ENCODE measurements at places on chromosomes 6 and 20.

DNA sequence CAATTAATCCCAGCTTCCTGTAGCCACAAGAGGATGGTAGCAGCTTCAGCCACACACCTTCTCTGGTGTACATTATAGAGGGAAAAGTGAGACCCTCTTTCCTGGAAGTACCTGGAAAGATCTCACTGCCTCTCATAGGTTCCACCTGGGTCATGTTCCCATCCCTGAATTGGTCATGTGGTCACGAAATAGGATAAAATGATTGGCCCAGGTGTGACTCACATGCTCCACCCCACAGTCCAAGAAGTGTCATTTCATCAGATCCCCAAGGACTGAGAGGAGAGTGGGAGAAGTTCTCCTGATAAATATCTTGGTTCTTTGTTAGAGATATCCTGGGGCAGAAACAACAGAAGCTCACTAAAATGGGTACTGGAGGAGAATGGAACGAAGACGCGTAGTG is 142.4 kb downstream of the QRSL1 start:
- H3K27ac ChIP-seq: no peak overlapping the region
- DNase-seq: no peak
- no peaks in the 10 kb centered on the region for H3K4me1 ChIP-seq
- no peak overlapping the region for H3K4me3 ChIP-seq

- no peaks in the 10 kb centered on the region for H3K4me1 ChIP-seq
- H3K36me3 ChIP-seq: no peaks in the 10 kb centered on the region
- no peak for DNase-seq
- H3K27me3 ChIP-seq: no peaks in the 10 kb centered on the region
- no peak overlapping the region for H3K4me3 ChIP-seq
- H3K27ac ChIP-seq: no peak overlapping the region
Measured at GRCh38 chr6:137852811-137853210, 14.2 kb upstream of the TNFAIP3 start.

DNA sequence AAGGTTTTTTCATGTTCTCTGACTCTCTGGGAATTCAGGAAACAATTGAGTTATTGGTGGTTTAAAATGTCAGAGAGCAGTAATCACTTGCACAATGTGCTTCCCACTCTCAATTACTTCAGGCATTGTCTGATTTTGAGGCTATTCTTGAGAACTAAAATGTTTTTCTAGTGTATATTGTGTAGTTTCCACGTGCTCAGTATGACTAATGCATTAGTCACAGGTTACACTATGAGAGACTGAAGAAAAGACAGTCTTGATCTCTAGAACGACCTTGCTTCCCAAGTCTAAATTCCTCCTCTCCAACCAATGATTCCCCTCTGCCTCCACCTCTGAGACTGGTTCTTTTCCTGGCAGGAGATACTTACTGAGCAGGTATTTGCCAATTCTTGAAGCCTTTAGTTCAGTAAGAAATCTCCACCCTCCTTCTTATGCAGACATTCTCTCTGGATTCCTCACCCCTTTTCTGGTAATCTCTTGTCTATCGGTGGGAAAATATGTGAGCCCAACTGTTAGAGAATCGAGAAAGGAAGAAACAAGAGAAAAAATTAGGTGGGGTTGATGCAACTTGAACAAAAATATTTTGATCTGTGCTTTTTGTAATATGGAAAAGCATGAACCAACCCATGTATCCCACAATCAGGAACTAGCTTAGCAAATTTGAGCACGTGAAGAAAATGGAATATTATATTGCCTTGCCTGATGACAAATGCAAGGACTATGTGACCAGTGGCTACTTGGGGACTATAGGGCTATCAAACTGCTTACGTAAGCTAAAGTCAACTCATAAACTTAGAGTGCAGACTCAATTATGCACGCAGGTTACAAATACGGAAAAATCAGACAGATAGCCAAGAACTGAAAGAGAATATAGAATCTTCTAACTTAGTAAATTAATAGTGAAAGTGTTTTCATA is 61.1 kb upstream of the SLC22A16 start:
- H3K27ac ChIP-seq: no peak overlapping the region
- peaks cover 6% of the 10 kb centered on the region for H3K4me1 ChIP-seq
- no peak for DNase-seq

GRCh38 chr6:21753241-21754108 is 159.9 kb downstream of the SOX4 start:
- H3K4me1 ChIP-seq: peaks cover 6% of the 10 kb centered on the region
- H3K27ac ChIP-seq: no peak overlapping the region
- no peaks in the 10 kb centered on the region for H3K27me3 ChIP-seq
- peaks cover 69% of the 10 kb centered on the region for H3K36me3 ChIP-seq
- H3K4me3 ChIP-seq: no peak overlapping the region

DNA sequence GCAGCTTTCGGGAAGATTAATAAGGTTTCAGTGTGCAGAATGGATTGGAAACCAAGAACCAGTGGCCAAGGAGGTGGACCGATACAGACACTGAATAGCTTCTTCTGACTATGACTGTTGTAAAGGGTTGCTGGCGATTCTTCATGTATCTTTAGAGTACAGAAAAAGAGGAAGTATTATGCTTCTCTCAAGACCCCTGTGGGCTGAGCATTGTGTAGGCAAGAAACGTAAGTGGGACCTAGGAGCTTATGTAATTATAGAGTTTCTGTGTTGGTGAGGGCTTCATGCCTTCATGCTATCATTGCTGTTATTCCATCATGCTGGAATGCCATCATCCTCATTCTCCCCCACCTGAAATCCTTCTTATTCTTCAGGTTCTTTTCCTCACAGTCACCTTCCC is 105.4 kb upstream of the AKIRIN2 start:
- no peaks in the 10 kb centered on the region for H3K36me3 ChIP-seq
- H3K4me3 ChIP-seq: no peak overlapping the region
- no peaks in the 10 kb centered on the region for H3K27me3 ChIP-seq
- no peak overlapping the region for H3K27ac ChIP-seq

DNA sequence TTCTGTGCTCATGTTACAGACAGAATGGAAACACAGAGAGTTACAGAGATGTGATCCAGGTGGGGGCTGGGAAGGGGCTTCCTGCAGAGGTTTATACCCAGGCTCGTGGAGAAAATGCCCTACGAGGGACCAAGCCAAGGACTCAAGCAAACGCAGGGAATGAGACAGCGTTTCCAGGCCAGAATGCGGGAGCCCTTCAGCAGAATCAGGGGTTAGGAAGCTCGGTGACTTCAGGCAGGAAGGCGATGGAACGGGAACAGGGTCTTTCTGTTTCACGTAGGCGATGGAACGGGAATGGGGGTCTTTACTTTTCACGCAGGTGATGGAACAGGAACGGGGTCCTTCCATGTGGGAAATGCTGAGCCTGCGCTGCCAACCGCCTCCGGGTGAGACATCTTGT is 82.6 kb downstream of the THBS2 start:
- no peaks in the 10 kb centered on the region for H3K27me3 ChIP-seq
- no peaks in the 10 kb centered on the region for H3K36me3 ChIP-seq
- peak; percentile 25 for DNase-seq
- no peaks in the 10 kb centered on the region for H3K4me1 ChIP-seq

GRCh38 chr20:8152183-8152582 is 20.1 kb downstream of the PLCB1 start:
- DNase-seq: no peak
- H3K4me1 ChIP-seq: no peaks in the 10 kb centered on the region
- H3K27ac ChIP-seq: no peak overlapping the region
- no peaks in the 10 kb centered on the region for H3K27me3 ChIP-seq
- H3K36me3 ChIP-seq: no peaks in the 10 kb centered on the region

DNA sequence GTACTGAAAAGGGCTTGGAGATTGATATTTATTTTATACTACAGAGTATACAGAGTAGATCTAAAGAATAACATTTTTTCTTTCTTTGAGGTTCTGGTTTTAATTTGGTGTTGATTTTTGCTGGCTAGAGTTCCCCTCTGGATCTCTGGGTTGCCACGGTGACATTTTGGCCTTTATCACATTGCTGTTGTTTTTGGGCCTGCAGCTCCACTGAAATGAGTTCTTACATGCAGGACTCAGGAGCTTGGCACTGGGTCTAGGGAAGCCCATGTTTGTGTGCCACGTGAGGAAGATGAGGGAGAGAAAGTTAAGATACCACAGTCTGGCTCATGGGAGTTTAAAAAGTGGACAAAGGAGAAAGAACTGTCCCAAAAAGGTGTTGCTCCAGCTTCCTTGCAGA is 7.4 kb upstream of the TFAP2C start:
- H3K27ac ChIP-seq: no peak overlapping the region
- H3K4me1 ChIP-seq: peaks cover under 1% of the 10 kb centered on the region
- peaks cover 28% of the 10 kb centered on the region for H3K27me3 ChIP-seq
- no peak overlapping the region for H3K4me3 ChIP-seq
- DNase-seq: no peak

GRCh38 chr6:45704056-45704800 is 311.4 kb downstream of the CLIC5 start:
- no peak overlapping the region for H3K27ac ChIP-seq
- H3K4me3 ChIP-seq: no peak overlapping the region
- no peaks in the 10 kb centered on the region for H3K36me3 ChIP-seq
- H3K27me3 ChIP-seq: no peaks in the 10 kb centered on the region
- no peaks in the 10 kb centered on the region for H3K4me1 ChIP-seq

DNA sequence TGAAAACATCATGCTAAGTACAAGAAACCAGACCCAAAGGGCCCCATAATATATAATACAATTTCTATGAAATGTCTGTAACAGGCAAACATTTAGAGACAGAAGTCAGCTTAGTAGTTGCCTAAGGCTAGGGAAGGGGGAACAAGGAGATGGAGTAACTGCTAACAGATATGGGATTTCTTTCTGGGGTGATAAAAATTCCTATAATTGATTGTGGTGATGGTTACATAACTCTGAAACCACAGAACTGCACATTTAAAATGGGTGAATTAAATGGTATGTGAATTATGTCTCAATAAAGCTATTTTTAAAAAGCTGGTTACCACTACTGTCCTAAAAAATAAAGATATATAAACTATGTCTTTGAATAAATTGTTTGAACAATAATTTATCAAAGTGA is 3.2 kb downstream of the CEP162 start:
- no peaks in the 10 kb centered on the region for H3K4me1 ChIP-seq
- H3K36me3 ChIP-seq: peaks cover 10% of the 10 kb centered on the region
- H3K27ac ChIP-seq: no peak overlapping the region

DNA sequence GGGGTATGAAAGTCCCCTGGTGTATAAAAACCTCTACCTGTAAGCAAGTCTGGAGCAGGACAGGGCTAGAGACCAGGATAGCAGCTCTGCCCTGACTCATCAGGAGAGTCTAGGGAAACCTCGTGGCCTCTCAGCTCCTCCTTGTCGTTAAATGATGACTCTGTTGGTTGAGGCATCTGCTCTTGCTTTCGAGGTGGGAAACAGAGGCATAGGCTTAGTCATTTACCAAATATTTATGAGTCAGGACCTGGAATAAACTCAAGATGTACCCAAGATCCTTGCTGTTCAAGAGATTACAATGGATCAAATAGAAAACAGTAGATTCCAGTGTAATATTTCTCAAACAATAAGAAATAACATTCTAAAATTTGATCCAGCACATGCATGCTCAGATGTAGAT is 5.5 kb downstream of the MANBAL start:
- H3K4me3 ChIP-seq: no peak overlapping the region
- H3K27ac ChIP-seq: no peak overlapping the region
- DNase-seq: no peak
- peaks cover 49% of the 10 kb centered on the region for H3K36me3 ChIP-seq
- H3K4me1 ChIP-seq: peaks cover 14% of the 10 kb centered on the region

DNA sequence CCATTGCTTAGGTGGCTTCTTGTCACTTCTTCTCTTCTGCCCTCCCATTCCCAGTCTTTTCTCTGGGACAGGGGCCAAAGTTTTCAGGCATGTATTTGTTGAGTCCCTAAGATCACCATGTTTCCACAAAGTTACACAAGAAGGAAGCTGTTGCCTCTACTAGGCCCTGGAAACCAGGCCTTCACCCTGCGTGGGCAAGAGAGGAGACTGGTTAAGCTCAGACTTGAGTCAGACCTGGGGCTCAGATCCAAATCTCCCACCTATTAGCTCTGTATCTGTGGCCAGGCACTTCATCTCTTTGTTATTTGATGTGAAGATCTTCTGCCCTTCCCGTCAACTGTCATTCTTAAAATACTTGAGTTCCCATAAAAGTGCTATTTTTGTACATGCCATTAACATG is 154.6 kb downstream of the SASH1 start:
- no peaks in the 10 kb centered on the region for H3K27me3 ChIP-seq
- no peaks in the 10 kb centered on the region for H3K4me1 ChIP-seq
- H3K4me3 ChIP-seq: no peak overlapping the region
- no peaks in the 10 kb centered on the region for H3K36me3 ChIP-seq

DNA sequence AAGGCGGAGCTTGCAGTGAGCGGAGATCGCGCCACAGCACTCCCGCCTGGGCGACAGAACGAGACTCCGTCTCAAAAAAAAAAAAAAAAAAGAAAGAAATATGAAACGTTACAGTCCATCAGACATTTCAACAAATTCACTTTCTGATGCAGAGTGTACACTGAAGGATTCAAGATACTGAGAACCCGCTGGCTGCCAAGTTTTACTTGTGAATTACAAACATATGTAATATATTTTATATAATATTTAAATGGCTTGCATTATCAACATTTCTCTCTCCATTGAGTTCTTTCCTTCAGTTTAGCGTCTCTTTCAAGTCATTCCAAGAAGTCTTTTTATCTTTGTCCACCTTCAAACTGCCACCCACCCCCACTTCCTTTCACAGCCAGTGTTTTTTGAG is 240.9 kb upstream of the RNF217 start:
- no peaks in the 10 kb centered on the region for H3K36me3 ChIP-seq
- H3K4me1 ChIP-seq: no peaks in the 10 kb centered on the region
- no peak overlapping the region for H3K27ac ChIP-seq
- no peak for DNase-seq
- H3K27me3 ChIP-seq: no peaks in the 10 kb centered on the region

- no peak for DNase-seq
- no peak overlapping the region for H3K27ac ChIP-seq
- peaks cover 77% of the 10 kb centered on the region for H3K27me3 ChIP-seq
- no peaks in the 10 kb centered on the region for H3K36me3 ChIP-seq
- H3K4me1 ChIP-seq: no peaks in the 10 kb centered on the region
Measured at GRCh38 chr6:85449388-85449817, 480 bp upstream of the NT5E start.

DNA sequence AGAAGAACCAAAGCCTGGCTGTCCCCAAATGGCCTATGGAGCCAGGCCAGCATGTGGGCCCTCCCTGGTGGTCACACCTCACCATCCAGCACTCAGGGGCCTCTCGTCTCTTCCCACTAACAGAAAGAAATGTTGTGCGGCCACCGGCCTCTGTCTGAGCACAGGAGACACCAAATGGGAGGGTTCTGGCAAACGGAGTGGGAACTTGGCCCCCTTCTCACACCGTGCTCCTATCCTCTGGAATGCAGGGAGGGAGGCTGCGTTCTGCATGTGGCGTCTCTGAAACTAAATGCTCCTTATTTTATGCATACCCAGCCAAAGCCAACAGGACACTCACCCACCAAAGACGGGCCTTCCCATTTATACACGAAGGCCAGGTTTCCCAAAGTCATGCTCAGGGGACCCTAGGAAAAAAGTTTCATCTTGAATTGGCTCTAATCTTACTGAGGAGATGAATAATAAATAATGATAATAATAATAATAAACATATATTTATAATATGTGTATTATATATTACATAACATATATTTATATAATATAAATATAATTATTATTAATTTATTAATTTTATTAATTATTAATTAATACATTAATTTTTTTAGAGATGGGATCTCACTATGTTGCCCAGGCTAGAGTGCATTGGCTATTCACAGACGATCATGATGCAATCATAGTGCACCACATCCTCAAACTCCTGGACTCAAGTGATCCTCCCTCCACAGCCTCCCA is 102.4 kb downstream of the FOXF2 start:
- DNase-seq: peak; percentile 15
- H3K4me1 ChIP-seq: no peaks in the 10 kb centered on the region
- no peaks in the 10 kb centered on the region for H3K36me3 ChIP-seq

- H3K27me3 ChIP-seq: no peaks in the 10 kb centered on the region
- no peak overlapping the region for H3K27ac ChIP-seq
- DNase-seq: peak; percentile 81
- no peaks in the 10 kb centered on the region for H3K36me3 ChIP-seq
Measured at GRCh38 chr20:37941332-37941731, 38.4 kb downstream of the VSTM2L start.
